Stomach (tissue), 19 donors: ENCODE measurements at places on chromosomes 4 and X. TPM values are rescaled to one million over a fixed set of nuclear protein-coding genes. Genes with fewer than 3 reads are reported as not detected.

GRCh38 chrX:142663330-142664095, 362.2 kb upstream of the SPANXN4 start:
- DNase-seq = peak; percentile 18

DNA sequence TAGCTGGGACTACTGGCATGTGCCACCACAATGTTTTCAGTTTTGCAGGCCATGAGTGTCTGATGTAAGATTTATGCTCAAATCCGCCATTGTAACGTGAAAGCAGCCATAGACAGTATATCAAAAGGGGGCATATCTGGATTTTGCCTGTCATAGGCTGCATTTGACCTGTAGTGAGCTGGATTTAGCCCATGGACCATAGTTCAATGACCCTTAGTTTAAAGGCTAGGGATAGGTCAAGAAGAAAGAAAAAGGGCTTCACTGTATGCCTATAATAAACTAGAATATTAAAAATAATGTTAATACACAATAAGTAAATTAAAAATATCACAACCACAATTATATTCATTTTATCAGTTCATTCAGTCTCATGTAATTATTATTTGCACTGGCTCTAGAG, 181.8 kb downstream of the STIM2 start:
- no peak for DNase-seq

DDIT4L gene
- total RNA-seq = not detected

CABS1 gene
- total RNA-seq = not detected

PDLIM3 gene
- 105 TPM for total RNA-seq

GRCh38 chrX:147646949-147647723, 264.6 kb upstream of the FMR1 start:
- DNase-seq = no peak

GRCh38 chr4:123750044-123750443, 353.4 kb downstream of the SPRY1 start:
- DNase-seq = peak; percentile 59

DNA sequence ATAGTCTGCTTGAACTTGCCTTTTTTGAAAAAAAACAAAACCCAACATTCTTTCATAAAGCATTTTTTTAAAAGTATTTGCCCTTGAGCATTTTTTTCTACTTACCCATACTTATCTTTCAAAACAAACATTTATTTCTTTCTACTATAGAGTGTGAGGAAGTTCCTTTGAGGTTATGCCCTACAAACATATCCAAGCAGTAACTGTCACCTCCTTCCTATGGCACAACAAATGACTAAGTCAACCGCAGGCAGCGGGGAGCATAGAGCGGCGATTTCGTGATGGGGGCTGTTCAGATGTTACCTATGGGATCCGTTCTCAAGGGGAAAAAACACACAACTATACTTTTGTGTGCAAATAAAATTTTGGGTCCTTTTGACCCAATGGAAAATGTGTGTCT, 19.4 kb downstream of the SPRY1 start:
- no peak for DNase-seq

HSFX1 gene
- 1.3 TPM for total RNA-seq

PWWP3B gene
- 4.6 TPM for total RNA-seq

DNA sequence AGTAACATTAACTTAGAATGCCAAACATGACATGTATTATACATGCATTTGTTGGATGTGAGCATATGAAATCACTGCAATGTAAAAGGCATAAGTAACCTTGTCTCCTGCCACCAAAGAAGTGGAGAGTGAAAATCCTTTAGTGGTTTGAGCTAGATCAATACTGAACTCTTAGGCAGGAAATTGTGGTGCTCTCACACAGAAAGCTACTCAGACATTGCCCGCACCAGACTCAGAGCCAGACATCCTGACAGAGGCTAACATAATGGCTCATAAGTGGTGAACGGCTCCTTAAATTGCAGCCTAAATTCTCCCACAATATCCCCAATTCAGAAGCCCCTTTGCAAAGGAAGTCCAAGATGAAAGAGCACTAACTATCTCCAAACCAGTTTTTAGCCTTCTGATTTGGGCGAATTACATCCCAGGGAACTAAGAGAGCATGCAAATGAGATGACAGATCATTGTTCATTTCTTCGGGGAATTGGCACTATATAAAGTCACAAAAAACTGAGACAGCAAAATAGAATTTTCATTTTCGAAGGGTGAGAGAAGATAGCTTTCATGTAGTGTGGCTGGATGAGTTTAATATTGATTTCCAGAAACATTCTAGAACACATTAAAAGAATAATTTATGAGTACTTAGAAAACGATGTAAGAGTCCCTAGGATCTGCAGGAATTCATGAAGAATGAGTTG, 233.6 kb upstream of the RPS6KA3 start:
- no peak for DNase-seq

GRCh38 chr4:147526272-147526654, 45.4 kb downstream of the EDNRA start:
- no peak for DNase-seq

- DNase-seq = no peak
Measured at GRCh38 chrX:153882086-153882498, 3.9 kb downstream of the L1CAM start.

- DNase-seq = no peak
Measured at GRCh38 chr4:176875446-176875930, 82.8 kb upstream of the VEGFC start.

DNA sequence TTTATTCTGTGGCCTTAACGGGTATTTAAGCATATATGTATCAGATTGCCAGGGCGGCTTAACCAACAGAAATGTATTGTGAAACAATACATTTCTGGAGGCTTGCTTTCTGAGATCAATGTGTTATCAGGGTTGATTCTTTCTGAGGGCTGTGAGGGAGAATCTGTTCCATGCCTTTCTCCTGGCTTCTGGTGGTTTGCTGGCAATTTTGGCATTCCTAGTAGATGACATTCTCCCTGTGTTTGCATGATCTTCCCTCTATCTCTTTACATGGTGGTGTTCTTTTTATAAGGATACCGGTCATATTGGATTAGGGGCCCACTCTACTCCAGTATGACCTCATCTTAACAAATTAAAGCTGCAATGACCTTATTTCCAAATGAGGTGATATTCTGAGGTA, 16.9 kb upstream of the CEP135 start:
- DNase-seq = no peak

DNA sequence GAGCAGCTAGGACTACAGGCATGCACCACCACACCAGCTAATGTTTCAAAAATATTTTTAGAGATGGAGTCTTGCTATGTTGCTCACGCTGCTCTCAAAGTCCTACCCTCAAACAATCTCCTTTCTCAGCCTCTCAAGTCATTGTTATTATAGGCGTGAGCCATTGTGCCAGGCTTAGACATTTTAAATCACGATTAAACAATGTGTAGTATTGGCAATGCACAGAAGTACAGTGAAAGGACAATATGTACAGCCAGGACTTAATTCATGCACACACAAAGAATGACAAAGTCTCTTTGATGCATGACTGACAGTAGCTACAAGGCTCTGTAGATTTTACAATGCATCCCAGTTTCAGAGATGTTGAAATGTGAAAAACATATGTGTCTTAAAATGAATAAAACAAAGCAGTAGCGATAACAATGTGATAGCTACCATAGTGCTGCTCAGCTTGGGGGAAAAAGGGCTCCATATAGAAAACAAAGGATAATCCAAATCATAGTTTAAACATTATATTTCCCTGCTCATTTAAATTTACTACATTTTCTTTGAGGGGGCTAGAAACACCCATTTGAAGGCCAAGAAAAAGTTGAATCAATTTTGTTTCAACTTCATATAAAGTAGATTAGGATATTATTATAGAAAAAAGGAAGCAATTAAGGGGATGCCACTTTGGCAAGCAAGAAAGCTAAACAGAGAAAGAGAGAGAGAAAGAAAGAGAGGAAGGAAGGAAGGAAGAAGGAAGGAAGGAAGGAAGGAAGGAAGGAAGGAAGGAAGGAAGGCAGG, 272.4 kb upstream of the SMIM31 start:
- no peak for DNase-seq

SRP72 gene
- 51.0 TPM for total RNA-seq

- DNase-seq = no peak
Measured at GRCh38 chrX:136115126-136115903, 32.0 kb upstream of the FHL1 start.
